Cerebellar nuclear complex (tissue), 1 donor: ENCODE measurements at places on chromosomes 2 and 18.

DNA sequence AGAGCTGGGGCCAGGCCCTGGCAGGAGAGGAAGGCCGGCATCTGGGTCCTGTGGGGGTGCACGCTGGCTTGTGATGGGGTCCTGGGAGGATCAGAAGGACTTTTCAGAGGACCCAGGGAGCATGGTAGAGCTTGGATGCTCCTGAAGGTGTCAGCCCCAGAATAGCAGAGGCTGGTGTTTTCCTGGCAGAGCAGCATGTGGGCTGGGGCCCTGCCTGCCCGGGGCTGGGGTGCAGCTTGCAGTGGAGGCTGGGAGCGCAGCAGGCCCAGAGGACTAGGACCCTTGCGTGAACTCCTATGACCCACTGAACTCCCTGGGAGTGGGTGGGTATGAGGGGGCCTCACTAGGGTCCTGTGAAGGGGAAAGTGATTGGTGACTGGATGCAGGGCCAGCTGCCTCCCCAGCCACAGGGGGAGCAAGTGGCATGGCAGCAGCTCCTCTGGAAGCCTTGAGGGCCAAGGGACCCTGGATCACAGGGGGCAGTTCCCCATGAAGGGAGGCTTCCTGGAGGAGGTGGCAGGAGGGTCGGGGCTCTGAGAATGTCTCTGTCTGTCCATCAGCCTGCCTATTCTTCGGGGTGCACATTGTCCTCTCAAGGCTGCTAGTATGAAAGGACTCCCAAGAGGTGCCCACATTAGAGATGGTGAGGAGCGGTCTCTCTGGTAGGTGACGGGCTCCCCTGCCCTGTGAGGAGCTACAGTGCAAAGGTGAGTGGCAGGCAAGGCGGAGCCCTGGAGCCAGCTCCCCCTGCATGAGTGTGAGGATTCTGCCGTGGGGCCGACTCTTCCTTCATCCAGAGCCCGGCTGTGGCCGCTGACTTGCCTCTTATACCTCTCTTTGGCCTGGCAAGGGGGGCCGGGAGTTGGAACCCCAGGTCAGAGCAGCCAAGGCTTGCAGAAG is 249.0 kb downstream of the DYSF start:
- no peak for DNase-seq

GRCh38 chr18:45889419-45890064 is 64.1 kb downstream of the SIGLEC15 start:
- DNase-seq, result no peak

DNA sequence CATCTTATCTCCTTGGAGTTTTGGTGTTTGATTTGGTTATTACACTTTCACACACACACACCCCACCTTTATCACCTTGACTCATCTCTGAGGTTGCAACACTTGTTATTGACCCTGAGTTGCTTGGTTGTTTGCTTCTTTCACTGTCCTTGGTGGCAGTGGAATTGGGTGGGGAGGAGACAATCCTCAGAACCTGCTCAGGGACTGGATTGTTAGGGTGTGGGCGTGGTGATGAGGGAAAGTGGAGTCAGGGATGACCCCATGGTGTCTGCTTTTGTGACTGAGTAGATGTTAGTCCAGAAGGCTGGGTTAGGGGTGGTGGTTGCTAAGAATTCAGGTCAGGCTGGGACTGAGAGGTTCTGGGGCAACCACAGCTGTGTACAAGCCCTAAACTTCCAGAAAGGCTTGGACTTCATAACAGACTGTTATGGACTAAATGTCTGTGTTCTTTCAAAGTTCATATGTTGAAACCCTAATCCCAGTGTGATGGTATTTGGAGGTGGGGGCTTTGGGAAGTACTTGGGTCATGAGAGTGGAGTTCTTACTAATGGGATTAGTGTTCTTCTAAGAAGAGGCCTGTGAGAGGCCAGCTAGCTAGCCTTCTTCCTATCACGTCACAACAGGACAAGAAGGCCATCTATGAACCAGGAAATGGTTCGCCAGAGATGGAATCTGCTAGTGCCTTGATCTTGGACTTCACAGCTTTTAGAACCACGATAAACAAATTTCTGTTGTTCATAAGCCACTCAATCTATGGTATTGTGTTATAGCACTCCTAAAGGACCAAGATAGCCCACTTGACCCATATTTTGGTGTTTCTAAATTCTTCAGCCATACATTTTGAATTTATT is 3.4 kb upstream of the DIS3L2 start:
- no peak for DNase-seq

- no peak for DNase-seq
Measured at GRCh38 chr2:69583321-69583833, 60.2 kb downstream of the AAK1 start.

DNA sequence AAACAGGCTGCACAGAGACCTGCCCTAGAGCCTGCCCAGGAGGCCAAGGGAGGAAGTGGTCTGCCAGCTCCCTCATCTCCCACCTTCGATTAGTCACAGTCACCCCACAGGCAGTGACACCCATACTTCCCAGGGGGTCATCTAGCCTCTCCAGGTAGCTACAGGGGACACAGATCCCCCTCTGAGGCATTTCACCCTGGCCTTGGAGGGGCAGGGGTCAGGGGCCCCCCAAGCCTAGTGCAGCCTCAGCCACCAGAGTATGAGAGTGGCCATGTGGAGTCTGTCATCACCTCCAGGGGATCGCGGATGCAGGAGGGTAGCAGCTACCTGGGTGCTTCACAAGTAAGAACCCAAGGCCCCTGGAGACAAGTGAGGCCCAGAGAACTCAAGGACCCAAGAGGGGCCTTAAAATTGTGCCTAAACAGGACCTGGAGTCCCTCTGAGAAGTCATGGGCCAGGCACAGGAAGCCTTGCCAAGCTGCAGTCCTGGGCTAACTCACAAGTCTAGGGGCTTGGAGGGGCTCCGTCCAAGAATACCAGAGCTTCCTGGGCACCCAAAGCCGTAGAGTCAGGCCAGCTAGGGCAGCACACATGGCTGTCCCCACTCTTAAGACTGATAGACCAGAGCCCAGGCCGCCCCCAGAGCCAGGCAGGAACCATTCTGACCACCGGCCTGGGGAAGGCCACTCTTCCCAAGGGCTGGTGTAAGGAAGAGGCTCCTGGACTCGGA is 354.3 kb upstream of the ID2 start:
- no peak for DNase-seq
